Brain (organoid and tissue), 16 donors: ENCODE measurements at places on chromosomes 3 and 15.

DNA sequence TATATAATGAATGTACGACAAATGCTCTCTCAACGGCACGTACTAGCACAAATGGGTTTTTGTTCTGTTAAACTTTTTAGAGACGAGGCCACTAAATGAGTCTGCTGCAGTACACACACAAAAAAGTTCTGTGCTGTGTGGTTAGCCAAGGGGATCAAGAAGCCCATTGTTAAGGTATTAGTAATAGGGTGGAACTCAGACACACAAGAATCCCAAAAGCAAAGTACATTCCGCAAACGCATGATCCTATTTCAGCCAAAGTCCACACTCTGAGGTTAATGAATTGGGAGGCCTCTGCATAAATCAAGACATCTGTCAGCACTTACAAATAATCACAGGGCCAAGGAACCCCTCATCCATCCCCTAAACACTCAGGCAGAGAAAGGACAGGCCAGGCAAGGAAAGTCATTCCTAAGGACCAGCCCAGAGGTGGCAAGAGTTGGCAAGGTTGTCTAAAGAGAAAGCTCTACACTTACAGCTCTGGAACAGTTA, 12.1 kb downstream of the OSBPL10 start:
- no peak for DNase-seq

- DNase-seq: no peak
Measured at GRCh38 chr3:89488800-89489580, 381.6 kb downstream of the EPHA3 start.

DNA sequence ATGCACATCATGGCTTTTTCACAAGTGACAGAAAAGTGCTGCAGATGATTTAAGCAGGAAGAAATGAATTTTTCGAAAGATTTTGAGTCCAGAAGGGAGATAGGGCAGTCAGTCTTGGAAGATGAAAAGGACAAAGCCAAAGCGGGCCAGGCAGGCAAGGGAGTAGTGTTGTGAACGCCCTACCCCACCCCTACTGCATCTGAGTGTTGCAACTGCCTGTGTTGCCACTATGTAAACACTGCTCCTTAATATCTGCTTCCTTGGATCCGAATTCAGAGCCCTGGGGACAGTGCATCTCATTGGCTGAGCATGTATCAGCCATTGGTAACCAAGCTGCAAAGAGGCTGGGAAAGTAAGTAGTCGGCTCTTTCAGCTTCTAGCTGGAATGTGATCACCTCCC, 39.0 kb downstream of the CNTN4 start:
- no peak for DNase-seq

- DNase-seq: no peak
Measured at GRCh38 chr3:45979378-45979777, 16.2 kb downstream of the FYCO1 start.

DNA sequence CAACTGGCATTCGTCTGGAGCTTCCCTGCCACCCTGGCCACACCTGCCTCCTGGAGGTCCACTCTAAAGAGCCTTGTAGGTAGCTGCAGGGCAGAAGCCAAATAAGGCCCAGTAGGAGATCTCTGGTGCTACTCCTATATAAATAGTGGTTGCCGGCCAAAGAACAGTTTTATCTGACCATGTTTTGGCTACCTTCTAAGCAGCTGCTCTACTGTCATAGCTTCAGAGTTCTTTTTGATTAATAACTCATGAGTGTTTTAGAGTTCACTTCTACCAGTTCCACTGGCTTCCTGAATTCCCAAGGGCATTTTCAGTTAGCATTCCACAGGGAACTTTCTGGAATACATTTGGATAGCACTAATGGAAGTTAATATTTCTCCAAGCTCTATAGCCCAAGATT, 154.6 kb downstream of the B3GALNT1 start:
- DNase-seq: no peak

- DNase-seq: peak; percentile 68
Measured at GRCh38 chr3:135268941-135269532, 474.0 kb downstream of the EPHB1 start.

DNA sequence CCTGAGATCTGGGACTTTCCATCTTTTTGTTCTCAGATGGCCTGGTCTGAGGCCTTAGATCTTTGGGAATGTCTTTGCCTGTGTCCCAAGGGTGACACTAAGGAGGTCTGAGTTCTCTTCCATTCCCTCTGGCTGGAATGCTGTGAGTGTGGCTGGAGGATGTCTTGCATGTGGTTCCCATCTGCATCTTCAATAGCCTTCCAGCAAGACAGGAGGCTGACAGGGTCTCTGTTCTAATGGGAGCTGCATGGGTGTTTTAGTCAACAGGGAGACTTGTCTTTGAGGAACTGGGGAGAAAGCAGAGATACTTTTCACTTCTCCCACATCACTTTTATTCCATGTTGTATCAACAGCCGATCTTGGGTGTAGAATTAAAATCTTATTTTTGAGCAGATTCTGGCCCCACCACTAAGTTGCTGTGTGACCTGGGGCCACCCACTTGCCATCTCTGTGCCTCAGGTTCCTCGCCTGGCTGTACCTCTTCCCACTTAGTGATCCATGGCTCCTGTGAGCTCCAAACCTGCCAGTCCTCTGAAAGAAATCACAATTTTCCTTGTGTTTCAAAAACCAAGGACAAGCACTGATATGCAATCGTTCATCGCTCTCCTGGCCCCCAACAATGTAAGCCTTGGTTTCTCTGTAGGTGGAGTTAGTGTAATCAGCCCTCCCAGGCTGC, 75.2 kb downstream of the LSM3 start:
- DNase-seq: no peak

GRCh38 chr3:58173669-58174398, 36.9 kb downstream of the DNASE1L3 start:
- peak; percentile 33 for DNase-seq

- peak; percentile 81 for DNase-seq
Measured at GRCh38 chr3:165837058-165837525, at the start of gene BCHE. Gene BCHE, minus strand, starts transcription at chr3:165837423. Its CDS starts 6,390 bp downstream, at chr3:165831033.

DNA sequence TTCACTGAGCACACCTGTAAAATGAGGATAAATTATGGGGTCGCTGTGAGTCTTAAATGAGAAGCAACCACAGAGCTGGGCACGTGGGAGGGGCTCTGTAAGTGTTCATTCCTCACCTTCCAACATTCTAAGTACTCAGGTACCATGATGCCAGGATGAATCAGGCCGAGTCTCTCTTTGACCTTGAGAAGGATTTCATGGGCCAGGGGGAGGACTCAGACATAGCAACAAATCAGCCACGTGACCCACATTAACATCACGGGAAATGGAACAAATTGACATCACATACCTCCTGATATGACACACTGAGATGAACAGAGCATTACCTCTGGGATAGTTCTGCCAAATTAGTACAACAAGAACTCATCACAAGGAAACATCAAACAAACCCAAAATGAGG, 35.2 kb upstream of the USP3 start:
- no peak for DNase-seq

- DNase-seq: peak; percentile 49
Measured at GRCh38 chr15:32028921-32029320, 1.4 kb upstream of the CHRNA7 start.

DNA sequence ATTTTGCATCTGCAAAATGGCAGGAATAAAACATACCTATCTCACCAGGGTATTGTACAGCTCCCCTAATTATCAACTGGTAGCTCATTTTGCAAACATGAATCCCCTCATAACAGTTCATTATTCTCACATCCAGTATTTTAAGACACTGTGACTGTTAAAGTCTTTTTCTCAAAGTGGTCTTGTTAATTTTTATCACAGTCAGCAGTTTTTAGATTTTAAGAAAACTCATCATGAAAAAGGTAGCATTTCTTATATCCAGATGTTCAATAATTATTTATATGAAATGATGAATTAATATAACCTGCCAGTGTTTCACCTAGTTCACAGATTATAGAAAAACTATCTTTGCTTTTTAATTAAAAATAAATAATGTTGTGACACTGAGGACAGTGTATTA, 354.9 kb upstream of the ARL6 start:
- no peak for DNase-seq

- no peak for DNase-seq
Measured at GRCh38 chr15:89666184-89666857, 11.1 kb upstream of the KIF7 start.

DNA sequence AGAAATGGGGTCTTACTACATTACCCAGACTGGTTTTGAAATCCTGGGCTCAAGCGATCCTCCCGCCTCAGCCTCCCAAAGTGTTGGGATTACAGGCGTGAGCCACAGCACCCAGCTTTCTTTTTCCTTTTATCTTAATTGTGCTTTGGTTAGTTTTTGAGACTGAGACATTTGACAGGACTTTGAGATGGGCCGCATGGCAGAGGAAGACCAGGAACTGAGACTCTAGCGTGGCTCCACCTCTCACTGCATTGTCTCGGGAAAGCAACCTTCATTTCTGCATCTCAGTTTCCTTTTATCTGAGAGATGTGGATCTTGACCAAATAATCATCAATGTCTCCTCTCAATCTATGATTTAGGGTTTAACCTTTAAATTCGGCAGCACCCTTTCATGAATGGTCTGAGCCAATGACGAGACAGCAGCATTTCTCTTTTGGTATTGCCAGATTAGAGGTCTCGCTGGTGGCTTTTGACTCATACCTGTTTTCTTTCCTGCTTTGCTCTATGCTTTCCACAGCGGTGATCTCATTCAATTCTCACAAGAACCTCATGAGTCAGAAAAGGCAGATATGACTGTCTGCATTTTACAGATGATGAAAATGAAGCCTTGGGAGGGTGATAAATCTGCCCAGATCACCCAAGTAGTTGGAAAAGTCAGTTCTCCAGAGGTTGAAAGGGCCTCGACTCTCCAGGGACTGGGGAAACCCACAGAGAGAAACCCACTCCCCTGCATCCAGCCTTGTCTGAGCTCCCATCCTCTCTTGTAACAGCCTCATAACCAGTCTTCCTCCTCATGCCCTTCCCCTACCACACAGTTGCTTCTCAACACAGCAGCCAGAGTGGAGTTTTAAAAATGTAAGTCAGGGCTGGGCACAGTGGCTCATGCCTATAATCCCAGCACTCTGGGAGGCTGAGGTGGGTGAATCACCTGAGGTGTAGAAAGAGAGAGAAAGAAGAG, 84.8 kb upstream of the FOXB1 start:
- DNase-seq: no peak

- DNase-seq: peak; percentile 43
Measured at GRCh38 chr3:42149532-42149931, 58.4 kb downstream of the TRAK1 start.

GRCh38 chr3:33855884-33856546, 57.6 kb downstream of the PDCD6IP start:
- no peak for DNase-seq

DNA sequence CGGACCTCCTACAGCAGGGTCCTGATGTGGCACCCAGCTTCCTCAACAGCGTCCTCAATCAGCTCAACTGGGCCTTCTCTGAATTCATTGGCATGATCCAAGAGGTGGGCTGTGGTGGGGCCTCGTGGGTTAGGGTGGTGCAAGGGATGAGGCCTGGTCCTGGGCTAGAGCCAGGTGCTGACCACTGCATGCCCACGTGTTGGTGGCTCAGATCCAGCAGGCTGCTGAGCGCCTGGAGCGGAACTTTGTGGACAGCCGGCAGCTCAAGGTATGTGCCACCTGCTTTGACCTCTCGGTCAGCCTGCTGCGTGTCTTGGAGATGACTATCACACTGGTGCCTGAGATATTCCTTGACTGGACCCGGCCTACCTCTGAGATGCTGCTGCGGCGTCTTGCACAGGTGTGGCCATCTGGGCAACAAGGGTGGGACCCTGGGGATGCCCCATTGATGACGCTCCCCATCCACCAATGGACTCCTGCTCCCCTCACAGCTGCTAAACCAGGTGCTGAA, 3.8 kb downstream of the AMIGO3 start:
- no peak for DNase-seq

DNA sequence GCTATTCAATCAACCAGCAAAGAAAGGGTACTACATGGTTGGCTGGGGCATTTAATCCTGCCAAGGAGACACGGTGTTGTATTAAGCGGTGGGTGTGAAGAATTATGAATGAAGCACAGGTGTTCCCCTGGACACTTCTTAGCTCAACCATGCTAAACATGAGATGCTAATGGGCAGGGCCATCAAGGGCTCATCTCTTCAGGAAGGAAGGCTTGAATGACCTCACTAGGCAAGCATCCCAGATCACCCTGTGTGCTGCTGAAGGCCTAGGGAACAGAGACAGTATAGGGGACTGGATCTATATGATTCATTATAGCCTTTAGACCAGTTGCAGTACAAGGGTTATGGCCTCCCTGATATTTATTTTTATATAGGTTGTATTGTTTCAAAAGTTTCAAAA, 221.3 kb upstream of the SLCO3A1 start:
- DNase-seq: no peak

DNA sequence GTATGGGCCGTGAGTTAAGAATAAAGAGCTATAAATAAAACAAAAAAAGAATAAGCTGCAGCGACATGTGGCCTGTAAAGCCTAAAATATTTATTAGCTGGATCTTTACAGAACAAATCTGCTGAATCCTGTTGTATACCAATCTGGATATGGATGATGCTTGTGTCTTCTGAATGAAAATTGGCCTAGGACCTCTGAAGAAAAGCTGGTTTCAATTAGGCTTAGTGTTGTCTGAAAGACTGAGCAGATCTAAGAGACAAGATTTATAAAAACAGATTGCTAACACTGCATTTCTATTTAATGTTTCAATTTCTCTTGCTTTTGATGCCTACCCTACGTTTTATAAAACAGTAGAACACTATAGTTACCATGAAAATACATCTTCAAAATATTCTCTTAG, 57.9 kb downstream of the ST3GAL6 start:
- DNase-seq: no peak

- DNase-seq: no peak
Measured at GRCh38 chr15:20665653-20666052, 124.1 kb upstream of the GOLGA6L6 start.

DNA sequence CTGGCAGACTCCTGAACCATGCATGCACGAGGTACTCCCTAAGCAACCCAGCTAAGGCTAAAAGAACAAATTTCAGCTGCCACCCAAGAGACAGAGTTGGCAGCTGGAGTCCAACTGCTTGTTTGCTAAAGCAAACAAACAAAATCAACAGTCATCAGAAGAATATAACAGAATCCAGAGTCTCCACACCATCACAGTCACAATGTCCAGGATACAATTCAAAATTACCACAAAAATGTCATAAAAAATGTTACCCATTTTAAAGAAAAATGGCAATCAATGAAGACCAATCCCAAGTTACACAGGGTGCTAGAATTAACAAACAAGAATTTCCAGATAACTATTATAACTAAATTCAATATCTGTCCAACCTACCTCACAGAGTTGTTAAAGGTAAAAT, 42.9 kb downstream of the RFTN1 start:
- no peak for DNase-seq

GRCh38 chr3:36650271-36650671, 114.1 kb downstream of the DCLK3 start:
- no peak for DNase-seq

DNA sequence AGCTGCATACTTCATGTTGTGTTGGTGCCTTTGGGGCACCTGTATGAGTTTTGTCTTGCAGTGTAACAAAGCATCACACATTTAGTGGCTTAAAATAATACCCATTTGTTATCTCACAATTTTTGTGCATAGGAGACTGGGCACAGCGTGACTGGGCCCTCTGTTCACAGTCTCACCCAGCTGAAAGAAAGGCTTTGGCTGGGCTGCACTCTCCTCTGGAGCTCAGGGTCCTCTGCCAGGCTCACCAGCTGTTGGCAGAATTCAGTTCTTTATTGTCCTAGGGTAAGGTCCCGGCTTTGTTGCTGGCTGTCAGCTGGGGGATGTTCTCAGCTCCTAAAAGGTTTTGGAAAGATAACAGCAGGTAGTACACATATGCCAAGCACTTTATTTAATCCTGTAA, 263.3 kb downstream of the CLSTN2 start:
- DNase-seq: no peak

- peak; percentile 31 for DNase-seq
Measured at GRCh38 chr15:55619783-55620182, 31.6 kb upstream of the PYGO1 start.

- DNase-seq: no peak
Measured at GRCh38 chr3:160830796-160831195, 74.8 kb downstream of the PPM1L start.

- DNase-seq: no peak
Measured at GRCh38 chr15:81299630-81300273, 24.2 kb downstream of the STARD5 start.
